Retinal pigment epithelial cell (primary cell): ENCODE measurements at places on chromosomes 1 and 21.
A peak's percentile ranks its signal among the peaks of the same experiment; 100 is the strongest.

DNA sequence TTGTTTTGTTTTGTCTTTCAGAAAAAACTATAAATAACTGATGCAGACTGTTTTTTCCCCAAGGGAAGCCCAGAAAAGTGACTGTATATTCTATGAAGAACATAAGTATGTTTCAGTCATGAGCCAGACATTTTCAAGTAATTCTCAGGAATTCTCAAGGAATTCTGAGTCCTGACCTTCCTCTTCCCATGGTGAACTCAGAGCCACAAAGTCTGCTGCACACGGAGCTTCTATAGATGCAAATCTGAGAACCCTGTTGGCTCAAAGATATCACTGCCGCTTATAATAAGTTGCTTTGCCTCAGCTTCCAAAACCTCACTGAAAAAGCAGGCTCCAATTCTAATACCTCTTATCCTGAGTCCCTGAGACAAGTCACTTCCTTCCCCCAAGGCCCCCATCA is 418.5 kb upstream of the RUNX1 start:
- DNase-seq = no peak

DNA sequence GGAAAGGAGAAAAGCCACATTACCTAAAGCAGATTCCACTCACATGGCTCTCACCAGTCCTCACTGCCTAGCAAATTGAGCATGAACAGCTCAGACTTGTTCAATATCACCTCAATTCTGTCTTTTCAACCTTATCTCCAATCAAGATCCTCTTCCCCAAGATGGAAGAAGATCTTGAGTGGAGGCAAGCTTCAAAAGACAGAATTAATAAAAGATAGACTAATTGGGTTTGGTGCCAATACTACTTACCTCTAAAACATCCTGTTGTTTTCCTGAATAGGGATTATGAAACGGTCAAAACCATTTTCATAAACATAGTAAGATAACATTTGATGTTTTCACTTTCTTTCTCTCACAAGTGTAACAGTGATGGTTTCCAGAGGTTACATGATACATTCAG is 349.2 kb upstream of the PLD5 start:
- DNase-seq = no peak

DNA sequence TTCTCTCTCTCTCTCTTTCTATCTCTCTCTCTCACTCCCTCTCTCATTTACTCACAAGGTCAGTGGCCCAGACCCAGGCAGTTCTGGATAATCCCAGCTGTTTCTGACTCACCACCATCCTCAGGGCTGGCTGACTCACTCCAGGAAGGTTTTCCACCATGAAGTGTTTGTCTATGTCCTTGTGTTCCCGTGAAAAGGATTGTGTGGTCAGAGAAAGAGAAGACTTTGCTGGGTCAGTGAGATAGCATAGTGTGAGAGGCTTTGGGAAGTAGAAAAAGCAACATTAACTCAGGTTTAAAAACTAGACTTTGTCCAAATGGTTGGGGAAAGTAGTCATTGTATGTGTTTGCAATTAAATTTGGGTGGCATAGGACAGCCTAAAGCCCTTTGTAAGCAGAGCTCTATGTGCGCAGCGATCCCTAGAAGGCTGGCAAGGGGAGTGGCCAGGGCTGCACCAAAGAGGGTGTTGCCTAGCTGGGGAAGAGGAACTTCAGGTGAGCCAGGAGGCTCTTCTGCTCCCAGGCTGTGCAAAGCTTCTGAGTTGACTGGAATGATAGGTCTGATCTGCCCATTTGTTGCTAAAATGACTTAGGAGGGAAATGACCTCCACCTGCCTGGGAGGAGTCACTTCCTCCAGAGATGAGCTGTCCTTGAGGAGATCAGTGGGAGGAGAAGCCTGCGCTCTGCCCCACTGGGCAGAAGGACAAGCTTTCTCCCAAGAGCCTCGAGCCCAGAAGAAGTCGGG is 4.9 kb upstream of the CAPN2 start:
- peak; percentile 98 for DNase-seq

- no peak for DNase-seq
Measured at GRCh38 chr21:28489821-28490350, 502.8 kb downstream of the LTN1 start.

DNA sequence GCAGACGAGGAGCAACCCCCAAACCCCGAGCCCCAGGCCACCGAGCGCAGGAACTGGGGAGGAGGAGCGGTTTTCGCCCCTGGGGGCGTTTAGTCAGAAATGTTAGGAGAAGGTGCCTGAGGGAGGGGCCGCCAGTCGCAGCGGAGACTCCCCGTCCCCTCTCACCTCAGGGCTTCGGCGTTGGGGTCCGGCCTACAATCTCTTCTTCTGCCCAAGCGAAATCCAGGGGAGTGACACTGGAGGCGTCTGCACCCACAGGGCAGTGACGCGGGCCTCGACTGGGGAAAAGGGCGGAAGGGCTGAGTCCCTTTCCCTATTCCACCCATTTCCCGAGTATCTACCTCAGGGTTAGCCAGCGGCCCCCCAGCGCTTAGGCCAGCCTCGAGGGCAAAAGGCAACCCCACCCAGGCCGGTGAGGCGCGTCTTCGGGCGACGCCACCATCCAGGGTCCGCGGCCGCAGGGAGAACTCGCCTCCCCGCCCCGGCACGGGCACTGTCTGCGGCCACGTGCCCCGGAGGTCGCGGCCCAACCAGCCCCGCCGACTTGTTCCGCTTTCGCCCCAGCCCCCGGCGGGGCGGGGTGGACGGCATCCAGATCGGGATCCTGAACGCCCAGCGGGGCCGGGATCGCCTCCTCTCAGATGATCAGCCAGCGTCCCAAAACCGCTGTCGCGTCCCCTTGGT is 118.7 kb upstream of the BARHL2 start:
- DNase-seq = no peak

DNA sequence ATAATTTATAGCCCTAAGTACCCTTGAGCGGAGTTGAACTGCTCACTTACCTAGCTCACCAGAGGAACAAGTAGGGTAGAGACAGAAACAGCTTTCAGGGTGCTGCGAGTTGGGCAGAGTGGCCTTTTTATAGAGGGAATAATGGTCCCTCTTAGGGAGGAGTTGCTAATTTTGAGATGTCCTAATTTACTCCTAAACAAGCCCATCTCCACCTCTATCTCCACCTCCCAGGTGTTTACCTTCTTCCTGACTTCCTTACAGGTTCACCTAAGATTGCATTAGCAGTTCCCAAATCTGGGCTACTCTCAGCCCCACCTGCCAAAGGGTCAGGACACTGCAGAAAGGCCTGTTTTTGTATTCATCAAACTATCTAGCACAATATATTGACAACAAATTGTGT is at the start of gene HRNR:
TSS of gene HRNR (minus strand) at position 101 of the 400 bp plus-strand sequence. CDS start 940 bp downstream, outside the sequence.
- no peak for DNase-seq

GRCh38 chr1:27358928-27359313 is 7.8 kb downstream of the MAP3K6 start:
- DNase-seq = no peak
